ENCODE measurements at places on chromosomes 13 and 19. TPM values are rescaled to one million over a fixed set of nuclear protein-coding genes. Genes with fewer than 3 reads are reported as not detected.

Gene CFD
- total RNA-seq = 1.8 TPM

Gene IZUMO1
- total RNA-seq = not detected

Gene TTC9B
- not detected for total RNA-seq

Gene MEX3D
- total RNA-seq = 6.5 TPM

Gene SSC5D
- total RNA-seq = 0.46 TPM

Gene IRGC
- total RNA-seq = not detected

Gene ZNF791
- total RNA-seq = 15.1 TPM

Gene ACTMAP
- 13.8 TPM for total RNA-seq

Gene FBXO27
- total RNA-seq = 1.7 TPM

DNA sequence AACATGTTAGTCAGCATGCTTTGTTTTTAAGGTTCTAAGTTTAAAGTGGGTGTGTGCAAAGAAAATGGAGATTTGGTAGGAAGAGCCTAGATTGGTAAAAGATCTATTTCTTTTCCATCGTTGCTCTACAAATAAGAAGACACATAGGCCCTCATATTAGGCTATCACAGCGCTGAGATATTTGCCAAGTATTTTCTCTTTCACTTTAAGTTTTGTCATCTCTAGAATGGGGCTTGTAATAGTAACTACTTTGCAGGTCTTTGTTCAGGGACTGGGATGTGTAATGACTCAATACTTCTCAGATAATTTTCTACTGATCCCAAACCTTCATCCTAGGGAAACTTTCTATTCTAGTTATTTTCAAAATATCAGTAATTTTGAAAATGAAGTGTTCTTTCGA lies 917.7 kb upstream of the SLC10A2 start:
- no peak for DNase-seq

- DNase-seq = peak; percentile 81
Measured at GRCh38 chr19:18932216-18932841, 8.7 kb downstream of the HOMER3 start.

DNA sequence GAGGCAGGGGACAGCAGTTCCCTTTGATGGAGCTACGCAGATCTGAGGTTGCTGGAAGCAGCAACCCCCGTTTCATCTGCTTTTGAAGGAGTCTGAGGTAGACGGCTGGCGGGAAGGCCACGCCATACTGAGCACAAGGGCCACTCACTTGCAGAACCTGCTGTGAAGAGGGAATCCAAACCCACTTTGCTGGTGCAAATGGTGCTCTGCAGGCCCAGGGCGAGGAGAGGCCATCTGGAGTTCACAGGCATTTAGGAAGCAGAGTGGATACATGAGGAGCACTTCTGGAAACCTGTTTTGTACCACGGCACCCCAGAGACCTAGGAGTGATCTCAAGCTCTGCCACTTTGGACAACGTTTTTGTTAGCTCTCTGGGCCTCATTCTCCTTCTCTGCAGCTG lies 227.8 kb downstream of the UQCRFS1 start:
- no peak for DNase-seq

GRCh38 chr13:99320693-99321481 lies 13.7 kb upstream of the GPR183 start:
- DNase-seq = peak; percentile 16

- DNase-seq = no peak
Measured at GRCh38 chr13:111630406-111630805, 310.0 kb downstream of the TEX29 start.

- DNase-seq = no peak
Measured at GRCh38 chr13:113404723-113405471, 41.0 kb upstream of the GRTP1 start.

DNA sequence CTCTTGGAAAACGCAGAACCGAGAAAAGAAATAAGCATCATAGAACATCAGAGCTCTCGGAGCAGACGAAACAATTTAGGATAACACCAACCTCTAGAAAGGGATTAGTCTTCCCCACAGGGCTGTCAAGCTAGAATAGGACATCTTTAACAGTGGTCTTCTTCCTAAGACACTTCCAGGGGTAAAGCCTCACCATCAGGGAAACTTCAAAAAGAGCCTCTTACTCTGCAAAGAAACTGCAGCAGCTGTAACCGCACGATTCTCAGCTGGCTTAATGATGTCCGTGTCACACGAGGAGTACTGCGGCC lies 642 bp downstream of the ZNF571 start:
- DNase-seq = no peak

- DNase-seq = no peak
Measured at GRCh38 chr13:49066856-49067255, 91.1 kb downstream of the FNDC3A start.

GRCh38 chr13:44652962-44653660 lies 77.0 kb upstream of the TSC22D1 start:
- no peak for DNase-seq

- no peak for DNase-seq
Measured at GRCh38 chr19:2853015-2853606, 11.8 kb downstream of the ZNF555 start.

- no peak for DNase-seq
Measured at GRCh38 chr19:11447347-11448262, 12.2 kb downstream of the PRKCSH start.

DNA sequence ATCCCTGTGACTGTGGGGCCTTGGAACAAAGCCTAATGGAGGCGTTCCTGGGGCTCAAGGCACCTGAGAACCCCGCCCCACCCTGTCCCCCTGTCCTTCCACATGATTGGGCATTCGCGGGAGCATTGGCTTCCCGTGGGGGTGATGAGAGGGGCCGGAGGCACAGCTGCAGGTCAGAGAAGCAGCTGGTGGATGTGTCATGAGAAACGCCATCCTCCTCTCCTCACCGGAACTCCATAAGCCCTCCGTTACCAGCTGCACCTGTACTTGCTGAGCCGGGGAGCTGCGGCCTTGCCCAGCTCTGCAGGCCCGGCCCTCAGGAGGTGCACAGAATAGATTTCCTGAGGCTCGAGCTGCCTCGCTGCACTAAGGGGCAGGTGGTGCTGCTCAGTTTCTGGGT lies 42.0 kb downstream of the CAPN12 start:
- no peak for DNase-seq

- DNase-seq = peak; percentile 66
Measured at GRCh38 chr19:41595258-41595889, 19.4 kb downstream of the CEACAM21 start.

DNA sequence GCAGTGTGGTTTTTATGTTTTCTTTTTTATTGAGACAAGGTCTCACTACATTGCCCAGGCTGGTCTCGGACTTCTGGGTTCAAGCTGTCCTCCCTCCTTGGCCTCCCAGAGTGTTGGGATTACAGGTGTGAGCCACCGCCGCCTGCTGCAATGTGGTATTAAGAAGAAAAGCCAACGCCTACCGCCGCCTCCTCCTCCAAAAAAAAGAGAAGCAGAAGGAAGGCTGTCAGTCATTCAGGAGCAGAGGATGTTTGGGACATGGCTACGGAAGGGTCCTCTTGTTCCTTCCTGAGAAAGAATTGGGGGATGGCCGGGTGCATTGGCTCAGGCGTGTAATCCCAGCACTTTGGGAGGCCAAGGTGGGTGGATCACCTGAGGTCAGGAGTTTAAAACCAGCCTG lies 1.2 kb downstream of the PPP1R37 start:
- DNase-seq = no peak

GRCh38 chr13:32107474-32107873 lies 75.9 kb downstream of the FRY start:
- no peak for DNase-seq

GRCh38 chr19:4144666-4145249 lies 8.7 kb upstream of the CREB3L3 start:
- DNase-seq = no peak

- DNase-seq = no peak
Measured at GRCh38 chr13:51932231-51932630, 70.5 kb downstream of the CCDC70 start.
